Left renal cortex interstitium (tissue), 4 donors: ENCODE measurements at places on chromosomes 16 and 17. TPM values are rescaled to one million over a fixed set of nuclear protein-coding genes. Genes with fewer than 3 reads are reported as not detected.

- no peak for DNase-seq
Observed at GRCh38 chr17:10071141-10071540, 127.3 kb downstream of the GAS7 start.

DNA sequence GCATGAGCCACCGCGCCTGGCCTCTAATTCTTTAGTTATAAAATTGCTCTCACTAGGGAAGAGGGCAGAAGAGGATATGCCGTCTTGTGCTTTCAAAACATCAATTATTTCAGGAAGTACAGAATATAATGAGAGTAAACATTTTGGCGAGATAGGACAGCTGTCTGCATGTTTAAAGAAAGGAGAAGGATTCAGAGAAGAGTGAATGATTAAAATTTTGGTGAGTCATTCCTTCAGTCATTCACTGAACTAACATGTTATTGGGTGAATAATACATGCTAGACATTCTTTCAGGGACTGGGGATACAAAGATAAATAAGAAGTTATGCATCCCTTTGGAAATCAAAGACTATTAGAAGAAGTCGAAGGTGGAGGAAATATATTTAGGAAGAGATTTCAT is 590.3 kb upstream of the GOT2 start:
- DNase-seq = no peak

Gene SNF8
- polyA plus RNA-seq = 107 TPM

DNA sequence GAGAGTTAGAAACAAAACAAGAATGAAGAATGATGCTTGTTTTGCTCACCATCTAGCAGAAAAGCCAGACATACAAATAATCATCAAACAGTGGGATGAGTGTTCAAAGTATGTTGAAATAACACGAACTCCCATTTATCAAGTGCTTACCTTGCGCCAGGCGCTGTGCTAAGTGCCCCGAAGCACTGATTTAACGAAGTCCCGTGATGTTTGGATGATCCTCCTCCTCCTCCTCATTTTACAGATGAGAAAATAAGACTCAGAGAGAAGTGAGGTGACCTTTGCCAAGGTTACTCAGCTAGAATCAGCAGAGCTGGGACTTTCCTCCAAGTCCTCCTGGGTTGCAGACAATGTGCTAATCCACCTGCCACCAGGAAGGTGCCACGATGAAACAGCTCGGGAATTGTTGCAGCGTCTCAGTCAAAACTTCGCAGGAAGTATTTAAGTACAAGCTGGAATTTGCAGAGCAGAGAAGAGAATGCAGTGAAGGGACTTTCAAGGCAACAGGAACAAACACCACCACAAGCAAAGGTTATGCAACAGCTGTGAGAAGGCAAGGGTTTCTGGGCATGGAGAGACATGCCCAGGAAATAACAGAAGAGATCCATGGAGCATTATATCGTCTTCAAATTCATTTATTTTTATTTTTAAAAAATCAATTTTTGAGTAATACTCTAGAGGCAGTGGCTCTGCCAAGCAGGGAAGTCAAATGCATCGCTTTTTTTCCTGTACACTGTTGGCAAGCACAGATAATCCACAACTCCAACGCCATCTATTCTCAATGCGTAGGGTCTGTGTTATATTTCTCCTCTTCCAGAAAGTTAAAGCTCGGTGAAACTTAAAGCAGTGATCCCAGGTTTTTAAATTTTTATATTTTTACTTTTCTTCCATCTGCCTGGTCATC is 11.1 kb downstream of the PRCD start:
- no peak for DNase-seq

Gene PTGES3L
- polyA plus RNA-seq = 3.0 TPM

DNA sequence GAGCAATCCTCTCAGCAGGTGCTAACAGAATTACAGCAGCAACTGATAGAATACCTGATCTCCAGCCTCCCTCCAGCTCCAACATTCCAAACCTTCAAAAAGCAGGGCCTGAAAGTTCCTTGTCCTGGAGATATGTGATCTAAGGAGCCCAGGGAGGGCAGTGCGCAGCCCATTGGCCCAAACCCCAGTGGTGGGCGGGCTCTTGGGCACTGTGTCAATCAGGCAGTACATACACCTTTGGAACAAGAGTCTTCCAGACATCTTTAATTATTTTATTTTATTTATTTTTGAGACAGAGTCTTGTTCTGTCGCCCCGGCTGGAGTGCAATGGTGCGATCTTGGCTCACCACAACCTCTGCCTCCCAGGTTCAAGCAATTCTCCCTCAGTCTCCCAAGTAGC is 24.2 kb downstream of the SLC12A3 start:
- no peak for DNase-seq

DNA sequence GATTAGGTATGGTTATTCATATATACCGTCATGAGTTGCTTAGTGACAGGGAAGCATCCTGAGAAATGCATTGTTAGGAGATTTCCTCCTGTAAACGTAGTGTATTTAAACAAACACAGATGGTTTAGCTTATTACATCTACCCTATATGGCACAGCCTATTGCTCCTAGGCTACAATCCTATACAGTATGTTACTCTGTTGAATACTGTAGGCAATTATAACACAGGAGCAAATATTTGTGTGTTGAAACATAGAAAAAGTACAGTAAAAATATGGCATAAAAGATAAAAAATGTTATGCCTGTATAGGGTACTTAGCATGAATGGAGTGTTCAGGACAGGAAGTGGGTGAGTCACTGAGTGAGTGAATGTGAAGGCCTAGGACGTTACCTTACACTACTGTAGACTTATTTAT is 157.7 kb downstream of the CDH11 start:
- no peak for DNase-seq

DNA sequence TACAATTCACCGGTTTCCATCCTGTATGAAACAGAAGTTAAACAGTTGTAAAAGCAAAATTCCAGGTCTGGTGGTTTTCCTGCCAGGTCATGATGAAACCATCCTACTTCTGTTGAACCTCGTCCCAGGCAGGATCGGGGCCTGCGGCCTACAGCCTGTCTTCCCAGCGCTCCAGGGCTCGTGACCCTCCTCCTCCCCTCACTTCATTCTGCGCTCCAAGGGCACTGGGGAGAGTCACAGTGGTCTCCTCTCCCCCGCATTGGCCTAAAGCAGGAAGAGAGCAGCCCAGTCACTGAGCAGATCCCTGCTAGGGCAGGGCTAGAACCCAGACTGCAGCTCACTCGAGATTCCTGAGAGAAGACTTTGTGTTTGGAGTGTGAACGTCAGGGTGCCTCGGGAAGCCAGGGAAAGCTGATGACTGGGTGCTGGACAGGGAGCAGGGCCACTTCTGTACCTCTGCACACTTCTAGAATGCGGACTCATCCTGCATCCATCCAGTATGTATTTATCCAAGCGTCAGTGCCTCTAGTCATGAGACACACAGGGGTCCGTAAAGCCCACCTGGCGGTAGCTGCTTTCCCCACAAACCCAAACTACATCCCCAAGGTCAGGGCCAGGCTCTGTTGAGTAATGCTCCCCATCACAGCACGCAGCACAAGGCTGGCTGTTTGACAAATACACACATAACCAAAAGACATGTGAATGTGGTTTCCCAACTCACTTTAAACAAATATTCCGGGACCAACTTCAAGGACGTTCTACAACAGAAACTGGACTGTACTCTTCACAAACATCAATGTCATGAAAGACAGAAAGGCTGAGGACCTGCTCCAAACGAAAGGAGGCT is 1.7 kb upstream of the ITGAE start:
- DNase-seq = no peak

GRCh38 chr16:86527366-86527765 is 17.0 kb downstream of the FOXF1 start:
- DNase-seq = no peak

Gene KRT25
- not detected for polyA plus RNA-seq
